ENCODE measurements at places on chromosomes 4 and X.

- DNase-seq, result no peak
Measured at GRCh38 chr4:158856852-158857251, 88.0 kb downstream of the FNIP2 start.

- no peak for DNase-seq
Measured at GRCh38 chr4:88841635-88842034, 144.0 kb upstream of the NAP1L5 start.

- peak; percentile 7 for DNase-seq
Measured at GRCh38 chrX:153469811-153470410, 465 bp downstream of the HAUS7 start.

- DNase-seq, result no peak
Measured at GRCh38 chrX:41257801-41258200, 76.2 kb upstream of the DDX3X start.

DNA sequence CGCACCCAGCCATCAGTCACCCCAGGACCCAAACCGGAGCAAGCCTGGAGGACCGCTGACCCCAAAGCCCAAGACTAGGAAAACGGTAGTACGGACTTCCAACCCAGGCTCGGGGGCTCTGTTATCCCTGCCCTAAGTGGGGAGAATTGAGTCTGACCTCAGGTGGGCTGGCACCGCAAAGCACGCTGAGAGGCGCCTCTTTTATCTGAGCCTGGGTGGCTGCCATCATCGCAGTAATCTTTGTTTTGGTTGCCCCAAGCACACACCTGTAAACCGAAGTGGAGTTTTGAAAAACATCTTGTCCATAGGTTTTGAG, 894 bp upstream of the SH3RF1 start:
- DNase-seq, result no peak

DNA sequence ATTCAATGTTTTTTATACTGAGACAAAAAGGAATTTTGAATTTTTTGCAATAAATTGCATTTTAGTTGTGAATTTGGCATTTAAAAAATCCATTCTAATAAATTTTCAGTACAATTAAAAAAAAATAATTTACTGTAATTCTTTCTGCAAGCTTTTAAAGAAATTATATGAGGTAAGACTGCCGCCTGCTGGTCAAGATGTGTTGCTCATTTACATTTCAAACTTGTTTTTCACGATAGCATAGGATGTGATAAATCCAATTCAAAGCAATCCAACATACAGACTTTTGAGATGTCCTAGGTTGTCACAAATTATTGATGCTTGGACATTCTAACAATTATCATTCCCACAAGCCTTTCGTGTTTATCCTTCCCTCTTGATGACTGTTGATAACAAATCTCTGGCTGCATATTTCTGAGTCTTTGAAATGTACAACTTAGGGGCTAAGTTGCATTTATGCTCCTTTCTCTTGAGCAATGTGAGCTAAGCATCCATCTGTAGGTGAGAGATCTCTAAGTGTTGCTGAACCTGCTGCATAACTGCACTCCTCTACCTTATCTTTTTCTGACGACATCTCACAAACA, 21.7 kb upstream of the MFAP3L start:
- DNase-seq, result peak; percentile 31

GRCh38 chrX:154008521-154008920, 11.2 kb downstream of the IRAK1 start:
- DNase-seq, result no peak

GRCh38 chr4:41504167-41504818, 33.7 kb upstream of the LIMCH1 start:
- no peak for DNase-seq

GRCh38 chr4:98996765-98997068, 1.2 kb downstream of the METAP1 start:
- no peak for DNase-seq

DNA sequence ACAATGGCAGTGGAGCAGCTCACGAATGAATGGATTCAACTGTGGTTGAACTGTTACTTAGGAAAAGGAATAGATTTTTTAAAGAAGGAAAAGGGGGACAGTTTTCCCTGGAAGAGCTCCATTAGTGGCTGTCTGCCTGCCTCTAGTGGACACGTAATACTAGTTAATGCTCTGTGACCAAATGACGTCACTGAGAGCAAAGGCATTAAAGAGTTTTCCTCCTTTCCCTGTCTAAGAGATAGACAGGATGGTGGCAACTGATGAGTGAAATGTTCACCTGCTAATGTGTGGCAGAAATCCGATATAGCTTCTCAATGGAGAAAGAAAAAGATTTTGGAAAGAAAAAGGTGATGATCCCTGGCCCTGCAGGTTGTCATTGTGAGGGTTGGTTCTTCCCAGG, 52.3 kb upstream of the SCML1 start:
- no peak for DNase-seq

GRCh38 chr4:73682508-73682907, 57.9 kb upstream of the CXCL8 start:
- DNase-seq, result no peak

GRCh38 chr4:118762730-118763477, 73.0 kb downstream of the SEC24D start:
- no peak for DNase-seq

- DNase-seq, result no peak
Measured at GRCh38 chrX:154775419-154776349, 13.0 kb downstream of the DKC1 start.

- no peak for DNase-seq
Measured at GRCh38 chrX:123313486-123313885, 129.4 kb downstream of the GRIA3 start.

DNA sequence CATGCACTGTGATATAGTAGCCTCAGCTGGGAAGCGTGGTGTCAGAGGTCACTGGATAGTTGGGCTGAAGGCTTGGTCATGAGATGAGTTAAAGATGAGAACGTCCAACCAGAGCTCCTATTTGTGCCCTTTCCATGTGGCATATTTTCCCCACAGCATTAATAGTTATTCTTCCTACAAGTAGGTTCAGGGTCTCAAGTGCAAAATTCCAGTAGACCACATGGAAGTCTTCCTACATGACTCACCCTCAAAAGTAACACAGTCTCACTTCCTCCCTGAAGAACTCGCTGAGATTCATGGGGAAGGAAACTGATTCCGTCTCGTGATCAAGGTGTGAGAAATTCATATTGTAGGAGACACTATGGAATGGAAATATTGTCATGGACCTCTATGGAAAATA, 1212.5 kb upstream of the PRKX start:
- DNase-seq, result no peak

DNA sequence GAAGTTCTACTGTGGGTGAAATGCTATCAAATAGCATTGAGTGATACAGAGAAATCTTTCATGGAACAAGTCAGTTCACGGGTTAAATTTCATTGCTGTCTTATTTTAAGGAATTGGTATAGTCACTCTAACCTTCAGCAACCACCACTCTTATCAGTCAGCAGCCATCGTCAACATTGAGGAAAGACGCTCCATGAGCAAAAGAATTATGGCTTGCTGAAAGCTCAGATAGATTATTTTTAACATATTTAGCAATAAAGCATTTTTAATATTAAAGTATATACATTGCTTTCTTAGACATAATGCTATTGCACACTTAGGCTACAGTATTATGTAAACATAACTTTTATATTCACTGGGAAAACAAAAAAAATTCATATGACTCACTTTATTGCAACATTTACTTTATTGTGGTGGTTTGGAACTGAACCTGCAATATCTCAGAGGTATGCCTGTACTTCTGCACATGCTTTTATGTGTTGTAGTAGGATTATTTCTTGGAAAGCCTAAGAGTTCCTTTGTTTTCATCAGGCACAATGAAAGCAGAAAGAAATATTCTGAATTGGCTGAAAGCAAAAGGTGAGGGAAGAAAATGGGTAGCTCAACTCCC, 586.7 kb downstream of the GBA3 start:
- no peak for DNase-seq

DNA sequence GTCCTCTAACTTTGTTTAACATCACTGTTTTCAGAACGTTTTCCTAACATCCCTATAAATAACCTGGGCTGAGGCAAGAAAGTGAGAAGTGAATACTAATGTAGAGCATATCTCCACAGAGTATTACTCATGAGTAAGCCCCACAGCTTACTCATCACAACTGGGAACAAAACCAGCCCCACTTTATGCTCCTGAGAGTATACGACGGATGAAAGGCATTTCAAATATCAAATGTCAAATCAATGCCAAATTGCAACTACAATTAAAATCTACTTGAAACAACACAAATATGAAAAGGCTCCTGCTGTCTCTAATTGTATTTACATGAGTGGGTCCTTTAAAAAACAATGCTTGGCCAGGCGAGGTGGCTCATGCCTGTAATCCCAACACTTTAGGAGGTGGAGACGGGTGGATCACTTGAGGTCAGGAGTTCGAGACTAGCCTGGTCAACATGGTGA, 41.2 kb downstream of the SH3RF1 start:
- no peak for DNase-seq

DNA sequence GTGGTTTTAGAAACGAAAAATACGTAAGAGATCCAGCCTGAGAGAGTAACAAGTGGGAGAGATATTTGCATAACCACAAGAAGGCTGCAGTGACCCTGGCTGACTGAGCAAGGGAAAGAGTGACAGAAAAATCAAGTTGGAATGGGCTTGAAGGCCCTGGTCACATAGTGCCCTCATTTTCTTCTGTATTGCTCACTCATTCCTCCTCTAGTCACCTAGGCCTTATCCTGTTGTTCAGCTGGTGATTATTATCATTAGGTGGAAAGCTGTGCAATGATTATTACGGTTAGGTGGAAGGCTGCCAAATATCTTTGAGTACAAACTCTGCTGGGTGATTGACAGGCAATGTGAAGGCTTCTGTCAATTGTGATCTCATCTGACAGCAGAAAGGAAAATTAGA, 2384.1 kb downstream of the PCDH7 start:
- DNase-seq, result no peak

DNA sequence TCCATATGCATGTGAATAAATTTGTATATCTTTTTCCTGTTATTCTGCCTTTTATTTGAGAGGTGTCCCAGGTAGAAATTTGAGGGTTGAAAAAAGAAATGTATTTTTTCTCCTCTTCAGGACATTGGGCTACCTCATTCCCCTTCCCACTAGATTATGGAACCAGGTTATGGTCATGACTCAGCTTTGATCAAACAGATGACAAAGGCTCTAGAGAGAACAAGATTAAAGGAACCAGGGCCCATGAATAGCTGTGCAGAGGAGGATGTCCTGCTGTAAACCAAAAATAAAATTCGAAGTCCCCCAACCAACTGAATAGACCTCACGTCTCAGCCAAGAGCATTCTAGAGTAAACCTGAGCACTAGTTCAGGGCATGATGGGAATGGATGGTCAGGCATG, 313.2 kb downstream of the RAPGEF2 start:
- DNase-seq, result no peak

- DNase-seq, result no peak
Measured at GRCh38 chr4:119498527-119498926, 130.1 kb downstream of the PDE5A start.

- no peak for DNase-seq
Measured at GRCh38 chr4:152936446-152937335, 568 bp downstream of the FHDC1 start.

- DNase-seq, result no peak
Measured at GRCh38 chrX:124518885-124519284, 172.5 kb downstream of the SH2D1A start.

DNA sequence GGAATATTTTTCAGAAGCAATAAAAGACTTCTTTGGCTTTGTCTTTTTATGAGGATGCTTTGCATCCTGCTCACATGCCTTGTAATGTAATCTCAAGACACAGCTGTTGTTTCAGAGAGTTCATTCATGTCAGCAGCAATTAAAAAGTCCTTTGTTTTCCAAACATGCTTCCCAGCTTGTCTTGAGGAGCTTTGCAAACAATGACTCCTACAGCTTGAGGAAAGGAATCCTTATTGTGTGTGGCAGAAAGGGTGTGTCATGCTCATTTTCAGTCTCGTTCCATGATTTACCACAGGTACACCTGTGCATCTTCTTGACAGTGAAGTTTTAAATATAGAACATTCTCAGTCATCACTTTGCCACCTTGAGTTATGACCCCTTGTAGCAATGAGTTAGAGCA, 139.2 kb upstream of the AADAT start:
- DNase-seq, result no peak

- no peak for DNase-seq
Measured at GRCh38 chr4:137454767-137455166, 77.5 kb downstream of the PCDH18 start.

DNA sequence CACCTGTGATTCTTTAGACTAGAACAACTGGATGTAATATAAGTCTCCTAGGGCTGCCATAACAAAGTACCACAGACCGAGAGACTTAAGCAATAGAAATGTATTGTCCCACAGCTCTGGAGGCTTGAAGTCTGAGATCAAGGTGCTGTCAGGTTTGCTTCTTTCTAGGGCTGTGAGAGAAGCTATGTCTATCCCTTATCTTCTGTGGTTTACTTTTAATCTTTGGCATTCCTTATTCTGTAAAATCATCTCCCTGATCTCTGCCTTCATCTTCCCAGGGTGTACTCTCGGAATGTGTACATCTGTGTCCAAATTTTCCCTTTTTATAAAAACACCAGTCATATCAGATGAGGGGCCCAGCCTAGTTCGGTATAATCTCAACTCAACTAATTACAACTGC, 10.3 kb upstream of the HOPX start:
- DNase-seq, result no peak

GRCh38 chrX:68498508-68499379, at the start of gene YIPF6:
TSS of gene YIPF6 (plus strand) at chrX:68499051. CDS start at chrX:68499067, 16 bp downstream.
- DNase-seq, result peak; percentile 30

GRCh38 chrX:30483996-30484395, 93.6 kb downstream of the TASL start:
- no peak for DNase-seq

- no peak for DNase-seq
Measured at GRCh38 chrX:70292788-70293187, 2.9 kb downstream of the KIF4A start.

- DNase-seq, result no peak
Measured at GRCh38 chr4:145217349-145217748, 37.0 kb upstream of the OTUD4 start.

All from stimulated activated CD4-positive, alpha-beta T cell treated with anti-CD3 and anti-CD28 coated beads, Interleukin-1b, Interleukin-23, amount 100 ng/mL, for 24 hours (primary cell).